Endothelial cell (in vitro differentiated cells): ENCODE measurements at places on chromosomes 3 and 15. TPM values are rescaled to one million over a fixed set of nuclear protein-coding genes. Genes with fewer than 3 reads are reported as not detected.

DNA sequence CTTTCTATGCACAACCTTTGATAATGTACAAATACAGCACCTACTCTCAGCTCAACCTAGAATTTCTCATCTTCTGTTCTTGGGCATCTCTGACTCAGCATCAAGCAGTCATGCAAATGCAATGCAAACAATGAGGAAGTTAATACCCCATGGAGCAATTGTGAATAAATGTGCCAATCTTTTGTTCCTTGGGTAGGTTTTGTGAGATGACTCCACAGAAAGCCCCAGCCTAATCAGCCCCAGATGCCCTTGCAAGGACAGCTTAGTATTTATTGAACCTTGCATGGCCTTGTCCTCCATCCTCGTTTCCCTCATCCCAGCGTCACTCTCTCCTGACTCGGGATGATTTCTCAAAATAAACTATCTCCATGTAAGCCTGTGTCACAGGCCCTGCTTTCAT lies 494.7 kb upstream of the NECTIN3 start:
- no peak for DNase-seq
- no peaks in the 10 kb centered on the region for H3K4me1 ChIP-seq
- H3K4me3 ChIP-seq = no peak overlapping the region
- no peak overlapping the region for H3K27ac ChIP-seq
- H3K36me3 ChIP-seq = no peaks in the 10 kb centered on the region

- H3K36me3 ChIP-seq = no peaks in the 10 kb centered on the region
- DNase-seq = no peak
- no peaks in the 10 kb centered on the region for H3K27me3 ChIP-seq
- no peaks in the 10 kb centered on the region for H3K4me1 ChIP-seq
Measured at GRCh38 chr3:157204431-157204830, 44.5 kb upstream of the CCNL1 start.

- H3K4me3 ChIP-seq = no peak overlapping the region
- H3K27me3 ChIP-seq = peaks cover 11% of the 10 kb centered on the region
- no peaks in the 10 kb centered on the region for H3K36me3 ChIP-seq
- H3K27ac ChIP-seq = no peak overlapping the region
- DNase-seq = no peak
Measured at GRCh38 chr15:29826908-29827820, 4.9 kb upstream of the TJP1 start.

DNA sequence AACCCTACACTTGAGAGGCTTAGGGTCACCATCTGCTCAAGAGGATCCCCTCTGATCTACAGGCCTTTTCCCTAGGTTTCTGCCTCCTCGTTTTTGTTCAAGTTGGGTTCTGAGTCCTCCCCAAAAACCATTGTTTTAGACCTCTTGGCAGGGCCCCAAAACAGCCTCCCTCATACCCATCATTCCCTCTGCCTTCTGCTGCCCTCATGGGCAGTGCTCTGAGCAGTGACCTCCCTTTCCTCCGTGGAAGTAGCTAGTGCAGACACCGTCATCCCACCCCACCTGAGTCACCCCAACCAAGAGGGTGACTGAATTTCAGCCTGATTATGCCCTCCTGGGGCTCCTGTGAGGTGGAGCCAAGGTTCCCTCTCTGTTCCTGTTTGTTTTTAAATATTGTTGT lies 92.0 kb downstream of the RBPMS2 start:
- DNase-seq = no peak
- H3K27ac ChIP-seq = peak overlapping the region; percentile 74
- H3K4me3 ChIP-seq = peak overlapping the region; percentile 78
- peaks cover 71% of the 10 kb centered on the region for H3K36me3 ChIP-seq
- H3K4me1 ChIP-seq = peaks cover 37% of the 10 kb centered on the region

GRCh38 chr3:141859651-141860050 lies 16.8 kb upstream of the ATP1B3 start:
- H3K36me3 ChIP-seq = no peaks in the 10 kb centered on the region
- H3K4me1 ChIP-seq = peaks cover 34% of the 10 kb centered on the region
- peak overlapping the region; percentile 96 for H3K27ac ChIP-seq
- H3K27me3 ChIP-seq = peaks cover 3% of the 10 kb centered on the region
- DNase-seq = no peak

DNA sequence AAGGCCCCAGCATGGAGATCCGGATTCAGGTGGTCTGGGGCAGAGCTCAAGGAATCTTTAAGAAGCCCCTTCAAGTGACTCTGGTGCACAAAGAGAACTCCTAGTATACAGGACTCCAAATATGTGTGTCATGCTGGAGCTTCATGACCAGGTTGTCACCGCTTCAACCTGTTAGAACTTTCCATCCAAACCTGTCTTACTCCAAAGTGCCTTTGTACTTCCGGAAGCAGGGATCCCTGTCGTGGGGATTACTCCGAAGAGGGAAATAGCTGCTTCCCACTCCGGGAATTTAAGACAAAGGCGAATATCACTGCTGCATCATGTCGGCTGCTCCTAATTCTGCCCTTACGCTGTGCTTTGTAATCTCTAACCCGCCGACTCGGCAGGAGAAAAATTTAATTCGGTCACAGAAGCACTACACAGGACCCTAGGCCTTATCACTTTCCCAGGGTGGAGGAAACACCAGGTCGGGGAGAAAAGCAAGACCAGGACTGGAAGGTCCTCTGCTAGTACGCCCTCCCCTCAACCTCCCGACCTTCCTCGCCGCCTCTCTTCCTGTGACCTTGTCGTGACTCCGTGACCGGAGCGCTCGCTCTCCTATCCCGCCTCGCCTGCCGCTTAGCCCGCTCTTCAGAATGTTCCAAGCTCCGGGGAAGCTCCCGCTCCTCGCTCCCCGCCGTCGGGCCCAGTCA lies 730 bp downstream of the HIGD1A start:
- peaks cover 11% of the 10 kb centered on the region for H3K36me3 ChIP-seq
- peaks cover 25% of the 10 kb centered on the region for H3K4me1 ChIP-seq
- H3K4me3 ChIP-seq = peak overlapping the region; percentile 99
- H3K27ac ChIP-seq = peak overlapping the region; percentile 99
- peaks cover 7% of the 10 kb centered on the region for H3K27me3 ChIP-seq
- peak; percentile 42 for DNase-seq

DNA sequence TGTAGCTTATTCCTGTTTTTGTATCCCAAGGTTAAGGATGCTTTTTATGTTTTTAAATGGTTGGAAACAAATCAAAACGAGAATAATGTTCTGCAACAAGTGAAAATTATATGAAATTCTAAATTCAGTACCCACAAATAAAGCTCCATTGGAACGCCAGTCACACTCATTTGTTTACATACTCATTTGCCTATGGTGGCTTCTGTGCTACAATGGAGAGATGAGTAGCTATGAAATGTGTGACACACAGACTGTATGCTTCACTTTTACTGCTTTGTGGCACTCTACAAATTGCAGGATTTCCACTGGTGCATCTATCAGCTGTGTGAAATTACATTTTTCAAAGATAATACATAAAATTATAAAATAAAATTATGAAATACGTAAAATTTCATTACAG lies 112.2 kb upstream of the TSPAN3 start:
- no peak overlapping the region for H3K27ac ChIP-seq
- peaks cover 35% of the 10 kb centered on the region for H3K36me3 ChIP-seq
- no peak for DNase-seq
- H3K27me3 ChIP-seq = peaks cover 5% of the 10 kb centered on the region

- no peak for DNase-seq
- H3K4me1 ChIP-seq = no peaks in the 10 kb centered on the region
- H3K36me3 ChIP-seq = no peaks in the 10 kb centered on the region
- no peak overlapping the region for H3K27ac ChIP-seq
- no peaks in the 10 kb centered on the region for H3K27me3 ChIP-seq
- H3K4me3 ChIP-seq = no peak overlapping the region
Measured at GRCh38 chr3:24999357-24999756, 428.7 kb upstream of the RARB start.

- H3K27ac ChIP-seq = no peak overlapping the region
- H3K4me1 ChIP-seq = no peaks in the 10 kb centered on the region
- no peaks in the 10 kb centered on the region for H3K36me3 ChIP-seq
- H3K4me3 ChIP-seq = peak overlapping the region; percentile 90
- DNase-seq = peak; percentile 66
Measured at GRCh38 chr3:19702416-19703078, 231.5 kb downstream of the EFHB start.

DNA sequence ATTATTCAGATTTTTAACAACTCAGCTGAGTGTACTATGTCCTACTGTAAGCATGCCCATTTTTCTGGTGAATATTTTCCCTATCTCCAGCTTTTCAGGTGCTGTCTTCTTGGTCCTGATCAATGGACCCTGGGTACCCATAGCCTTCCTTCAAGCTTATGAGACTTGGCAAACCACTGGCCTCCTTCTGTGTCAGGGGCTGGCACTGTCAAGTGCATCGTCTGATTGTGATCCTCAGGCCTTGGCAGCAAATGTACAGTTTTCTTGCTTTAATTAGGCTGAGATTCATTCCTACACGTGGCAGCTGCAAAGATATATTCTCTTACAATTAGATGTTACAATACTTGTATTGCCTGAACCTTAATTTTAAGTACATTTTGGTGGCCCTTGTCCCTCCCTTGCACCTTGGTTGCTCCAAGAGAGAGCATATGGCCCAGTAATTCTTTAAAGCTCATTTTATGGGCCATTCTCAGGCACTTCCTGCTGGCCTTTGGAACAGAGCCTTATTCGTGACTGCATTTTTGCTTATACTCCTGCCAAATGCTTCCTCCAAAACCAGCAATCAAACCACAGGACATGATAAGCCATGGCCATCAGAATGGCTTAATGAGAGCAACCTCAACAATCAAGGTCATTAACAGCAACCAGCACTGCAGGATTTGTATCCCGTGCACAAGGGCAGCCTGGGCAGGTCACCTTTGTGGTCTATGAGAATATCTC lies 179.9 kb downstream of the CNTN6 start:
- H3K36me3 ChIP-seq = no peaks in the 10 kb centered on the region
- no peak for DNase-seq
- H3K27ac ChIP-seq = no peak overlapping the region
- no peaks in the 10 kb centered on the region for H3K4me1 ChIP-seq
- no peak overlapping the region for H3K4me3 ChIP-seq

DNA sequence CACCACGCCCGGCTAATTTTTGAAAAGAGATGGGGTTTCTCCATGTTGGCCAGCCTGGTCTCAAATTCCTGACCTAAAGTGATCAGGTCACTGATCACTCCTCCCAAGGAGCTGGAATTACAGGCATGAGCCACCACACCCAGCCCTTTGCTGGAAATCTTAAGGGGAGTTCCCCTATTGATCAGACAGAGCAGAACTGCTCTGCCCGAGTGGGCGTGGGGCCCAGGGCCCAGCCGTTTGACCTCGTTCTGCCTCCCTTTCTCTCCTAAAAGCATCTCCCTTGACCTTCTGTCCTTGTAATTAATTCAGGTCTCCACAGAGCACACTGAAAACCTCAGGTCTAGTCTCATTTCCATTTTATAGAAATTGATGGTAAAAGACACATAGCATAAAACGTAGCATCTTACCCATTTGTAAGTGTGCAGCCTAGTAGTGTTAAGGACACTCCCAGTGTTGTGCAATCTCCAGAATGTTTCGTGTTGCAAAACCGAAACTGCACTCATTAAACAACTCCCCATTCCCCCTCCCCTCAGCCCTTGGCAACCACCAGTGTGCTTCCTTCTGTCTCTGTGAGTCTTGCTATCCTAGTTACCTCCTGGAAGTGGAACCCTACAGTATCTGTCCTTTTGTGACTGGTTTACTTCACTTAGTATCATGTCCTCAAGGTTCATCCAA lies 89.3 kb downstream of the SLCO3A1 start:
- H3K27ac ChIP-seq = no peak overlapping the region
- H3K36me3 ChIP-seq = peaks cover 6% of the 10 kb centered on the region
- no peak overlapping the region for H3K4me3 ChIP-seq
- peaks cover 46% of the 10 kb centered on the region for H3K4me1 ChIP-seq

GRCh38 chr3:5271372-5271683 lies 83.8 kb downstream of the EDEM1 start:
- H3K4me3 ChIP-seq = no peak overlapping the region
- DNase-seq = no peak
- H3K27me3 ChIP-seq = peaks cover 2% of the 10 kb centered on the region
- H3K27ac ChIP-seq = no peak overlapping the region
- H3K36me3 ChIP-seq = no peaks in the 10 kb centered on the region

- peaks cover 23% of the 10 kb centered on the region for H3K4me1 ChIP-seq
- H3K36me3 ChIP-seq = peaks cover 16% of the 10 kb centered on the region
- H3K27ac ChIP-seq = peak within 1 kb of the TSS; percentile 91
- peaks cover 19% of the 10 kb centered on the region for H3K27me3 ChIP-seq
- H3K4me3 ChIP-seq = peak within 1 kb of the TSS; percentile 98
Measured at GRCh38 chr3:179652447-179653095, at the start of gene USP13. TSS of gene USP13 (plus strand) at chr3:179653040. CDS start at chr3:179653226, 186 bp downstream.

- no peaks in the 10 kb centered on the region for H3K36me3 ChIP-seq
- H3K27me3 ChIP-seq = peaks cover 3% of the 10 kb centered on the region
- H3K4me3 ChIP-seq = no peak overlapping the region
Measured at GRCh38 chr15:66943456-66944095, 121.8 kb upstream of the SMAD3 start.

DNA sequence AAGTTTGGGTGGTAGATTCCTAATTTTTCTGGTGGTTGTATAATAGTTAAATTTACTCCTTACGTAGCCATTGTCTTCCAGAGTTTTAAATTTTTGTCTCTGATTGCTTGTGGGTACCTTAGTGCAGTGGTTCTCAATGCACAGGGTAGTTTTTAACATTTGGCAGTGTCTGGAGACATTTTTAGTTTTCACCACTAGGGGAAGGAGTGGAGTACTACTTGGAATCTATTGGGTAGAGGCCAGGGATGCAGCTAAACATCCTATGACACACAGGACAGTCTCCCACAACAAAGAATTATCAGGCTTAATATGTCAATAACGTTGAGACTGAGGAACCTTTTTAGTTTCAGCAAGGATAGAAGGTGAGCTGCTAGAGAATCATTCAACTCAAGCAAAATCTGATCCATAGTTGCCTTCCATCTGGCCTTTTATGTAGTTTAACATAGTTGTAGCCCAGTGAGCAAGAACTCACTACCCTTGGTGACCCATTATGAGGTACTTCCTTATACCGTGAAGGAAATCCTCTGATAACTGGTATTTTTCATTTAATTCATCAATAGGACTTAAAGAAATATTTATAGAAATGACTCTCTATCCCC lies 8.6 kb upstream of the STX19 start:
- no peaks in the 10 kb centered on the region for H3K4me1 ChIP-seq
- no peaks in the 10 kb centered on the region for H3K27me3 ChIP-seq
- no peak overlapping the region for H3K4me3 ChIP-seq
- peaks cover 3% of the 10 kb centered on the region for H3K36me3 ChIP-seq
- no peak overlapping the region for H3K27ac ChIP-seq

DNA sequence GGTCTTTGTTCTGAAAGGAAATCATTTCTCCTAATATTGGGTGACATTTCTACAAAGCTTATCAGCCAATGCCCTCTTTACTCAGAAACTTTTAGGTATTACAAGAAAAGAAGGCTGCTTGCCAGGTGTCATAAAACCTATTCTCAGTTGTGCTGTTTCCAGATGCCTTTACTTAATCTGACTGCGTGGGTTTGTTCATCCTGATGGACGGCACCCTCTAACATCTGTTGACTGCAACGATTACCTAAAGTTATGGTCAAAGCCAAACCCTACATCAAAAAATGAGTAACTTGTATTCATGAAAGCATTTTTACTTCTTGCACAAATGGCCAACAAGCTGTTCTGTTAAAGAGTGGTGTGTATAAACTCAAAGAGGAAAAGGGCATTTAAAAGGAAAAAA lies 207.7 kb upstream of the PDZRN3 start:
- H3K27me3 ChIP-seq = peaks cover 1% of the 10 kb centered on the region
- H3K36me3 ChIP-seq = no peaks in the 10 kb centered on the region
- no peak overlapping the region for H3K27ac ChIP-seq
- H3K4me1 ChIP-seq = no peaks in the 10 kb centered on the region
- DNase-seq = no peak

Gene GOLGA8G
- not detected for total RNA-seq

Gene DNAJA4
- 2.1 TPM for total RNA-seq

Gene IFT57
- 31.4 TPM for total RNA-seq

Gene ZPLD1
- total RNA-seq = not detected

Gene ARL14
- not detected for total RNA-seq

Gene SLC12A1
- total RNA-seq = not detected

Gene ITPR1
- 53.1 TPM for total RNA-seq

Gene USP50
- total RNA-seq = 0.92 TPM
